PC-3 (cell line): ENCODE measurements at places on chromosomes 4 and X.

DNA sequence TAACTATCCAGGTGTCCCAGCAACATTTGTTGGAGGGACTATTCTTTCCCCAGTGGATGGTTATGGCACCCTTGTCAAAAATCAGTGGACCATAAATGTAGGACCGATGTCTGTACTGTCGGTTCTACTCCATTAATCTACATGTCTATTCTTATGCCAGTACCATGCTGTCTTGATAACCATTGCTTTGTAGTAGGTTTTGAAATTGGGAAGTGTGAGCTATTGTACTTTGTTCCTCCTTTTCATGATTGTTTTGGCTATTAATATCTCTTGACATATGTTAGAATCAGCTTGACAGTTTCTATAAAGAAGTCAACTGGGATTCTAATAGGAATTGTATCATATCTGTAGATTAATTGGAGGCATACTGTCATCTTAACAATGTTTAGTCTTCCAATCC lies 112.7 kb downstream of the HNRNPD start:
- no peak for DNase-seq

DNA sequence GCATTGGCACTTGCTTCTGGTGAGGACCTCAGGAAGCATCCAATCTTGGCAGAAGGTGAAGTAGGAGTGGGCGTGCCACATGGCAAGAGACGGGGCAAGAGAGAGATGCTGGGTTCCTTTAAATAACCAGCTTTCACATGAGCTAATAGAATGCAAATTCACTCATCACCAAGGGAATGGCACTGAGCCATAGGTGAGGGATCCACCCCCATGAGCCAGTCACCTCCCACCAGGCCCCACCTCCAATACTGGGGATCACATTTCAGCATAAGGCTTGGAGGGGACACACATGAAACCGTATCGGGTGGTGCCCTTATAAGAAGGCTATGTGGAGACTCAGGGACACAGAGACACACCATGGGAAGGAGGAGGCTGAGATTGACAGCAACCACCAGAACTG lies 140.0 kb upstream of the MSX1 start:
- DNase-seq, result no peak

DNA sequence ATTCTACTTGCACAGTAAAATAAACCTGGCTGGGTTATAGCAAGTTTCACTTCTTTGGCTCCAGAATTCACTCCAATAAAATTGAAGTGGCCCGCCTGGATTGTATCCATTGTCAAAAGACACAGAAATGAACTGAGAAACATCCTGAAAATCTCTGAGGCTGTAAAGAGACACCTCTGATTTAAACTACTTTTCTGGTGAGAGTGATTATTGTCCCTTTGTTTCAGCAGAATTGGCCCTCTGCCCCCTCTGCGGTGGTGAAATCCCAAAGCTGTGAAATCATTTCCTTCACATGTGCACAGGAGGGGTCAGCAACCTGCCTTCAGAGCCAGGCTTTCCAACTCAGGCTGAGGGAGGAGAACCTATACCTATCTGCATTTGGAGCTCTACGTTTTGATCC lies 23.0 kb downstream of the GAB3 start:
- DNase-seq, result peak; percentile 39

DNA sequence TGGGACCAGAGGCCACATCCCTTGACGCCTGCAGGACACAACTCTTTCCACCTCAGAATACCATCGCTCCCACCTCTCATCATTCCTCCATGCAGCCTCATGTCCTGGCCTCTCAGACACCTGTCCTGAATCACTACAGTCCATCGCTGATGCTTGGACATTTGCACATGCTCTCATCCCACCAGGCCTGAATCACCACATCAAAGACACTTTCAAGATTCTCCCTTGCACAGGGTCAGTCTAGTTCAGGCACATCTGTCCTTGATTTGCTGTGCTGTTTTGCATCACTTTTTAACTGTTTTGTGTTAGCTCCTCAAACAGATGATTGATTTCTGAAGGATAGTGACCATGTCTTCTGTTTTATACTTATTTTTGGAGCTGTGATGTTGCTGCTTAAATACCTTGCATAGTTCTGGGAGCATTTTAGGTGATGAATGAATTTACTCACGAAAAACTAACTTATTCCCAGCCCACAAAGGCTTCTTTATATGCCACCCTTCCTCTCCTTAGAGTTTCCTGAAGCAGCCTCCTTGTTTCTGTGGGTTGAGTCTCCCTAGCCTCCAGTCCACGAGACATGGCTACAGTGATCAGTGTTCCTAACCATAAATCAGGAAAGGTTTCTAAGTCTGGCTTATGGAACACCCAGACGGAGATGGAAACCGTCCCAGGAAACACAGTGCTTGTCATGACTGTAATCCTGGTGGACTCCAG lies 2.6 kb downstream of the FAM114A1 start:
- no peak for DNase-seq

DNA sequence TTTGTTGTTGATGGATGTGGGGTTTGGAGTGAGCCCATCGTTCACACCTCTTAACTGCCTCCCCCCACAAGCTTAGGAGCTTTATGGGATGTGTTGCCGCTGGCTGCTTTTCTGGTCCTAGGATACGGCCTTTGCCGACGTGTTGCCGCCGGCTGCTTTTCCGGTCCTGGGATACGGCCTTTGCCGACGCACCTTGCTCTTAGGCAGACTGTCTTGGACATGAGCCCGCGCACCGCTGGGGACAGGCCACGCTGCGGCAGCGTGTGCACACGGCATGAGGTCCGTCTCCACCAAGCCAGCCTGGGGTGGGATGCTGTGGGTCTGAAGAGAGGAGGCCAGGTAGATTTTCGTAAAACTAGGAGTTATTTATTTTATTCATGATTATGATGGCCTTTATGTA lies 14.2 kb downstream of the RGS12 start:
- DNase-seq, result no peak

- DNase-seq, result no peak
These were observed 50.6 kb downstream of the TBL1X start for GRCh38 chrX:9515489-9515888.

GRCh38 chr4:153592064-153592463 lies 92.0 kb upstream of the TLR2 start:
- no peak for DNase-seq

DNA sequence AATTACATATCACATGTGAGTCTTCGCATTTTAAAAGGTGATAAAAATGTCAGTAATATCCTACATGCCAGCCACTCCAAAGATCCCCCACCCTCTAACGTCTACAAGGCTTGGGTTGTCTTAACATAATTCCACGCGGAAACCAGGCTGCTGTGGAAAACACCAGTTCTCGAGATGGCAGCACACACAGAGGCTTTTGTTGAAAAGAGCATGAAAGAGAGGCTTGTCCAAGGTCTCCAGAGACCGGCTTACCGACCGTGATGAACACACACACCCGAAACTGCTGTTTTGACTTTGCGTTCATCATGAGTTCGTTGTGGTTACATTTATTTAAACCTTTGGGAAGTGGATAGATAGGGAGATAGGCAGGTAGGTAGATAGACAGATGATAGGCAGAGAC lies 87.9 kb downstream of the CRLF2 start:
- DNase-seq, result no peak

DNA sequence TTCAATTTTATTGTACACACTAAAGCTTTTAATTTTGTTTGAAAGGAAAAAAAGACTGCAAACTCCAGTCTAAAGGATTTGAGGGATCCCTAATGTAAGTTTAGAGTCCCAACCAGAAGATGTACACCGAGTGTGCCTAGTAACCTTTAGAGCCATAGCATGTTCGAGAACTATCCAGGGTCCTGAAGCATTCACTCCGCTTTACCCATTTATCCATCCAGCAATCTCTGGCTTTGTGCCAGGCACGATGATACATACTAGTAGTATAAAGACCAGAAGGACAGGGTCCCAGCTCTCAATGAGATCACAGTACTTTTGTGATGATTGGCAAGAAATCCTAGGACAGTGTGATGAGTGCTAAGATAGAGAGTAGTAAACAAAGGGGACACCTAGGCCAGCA lies 168.7 kb downstream of the STK32B start:
- DNase-seq, result peak; percentile 41

DNA sequence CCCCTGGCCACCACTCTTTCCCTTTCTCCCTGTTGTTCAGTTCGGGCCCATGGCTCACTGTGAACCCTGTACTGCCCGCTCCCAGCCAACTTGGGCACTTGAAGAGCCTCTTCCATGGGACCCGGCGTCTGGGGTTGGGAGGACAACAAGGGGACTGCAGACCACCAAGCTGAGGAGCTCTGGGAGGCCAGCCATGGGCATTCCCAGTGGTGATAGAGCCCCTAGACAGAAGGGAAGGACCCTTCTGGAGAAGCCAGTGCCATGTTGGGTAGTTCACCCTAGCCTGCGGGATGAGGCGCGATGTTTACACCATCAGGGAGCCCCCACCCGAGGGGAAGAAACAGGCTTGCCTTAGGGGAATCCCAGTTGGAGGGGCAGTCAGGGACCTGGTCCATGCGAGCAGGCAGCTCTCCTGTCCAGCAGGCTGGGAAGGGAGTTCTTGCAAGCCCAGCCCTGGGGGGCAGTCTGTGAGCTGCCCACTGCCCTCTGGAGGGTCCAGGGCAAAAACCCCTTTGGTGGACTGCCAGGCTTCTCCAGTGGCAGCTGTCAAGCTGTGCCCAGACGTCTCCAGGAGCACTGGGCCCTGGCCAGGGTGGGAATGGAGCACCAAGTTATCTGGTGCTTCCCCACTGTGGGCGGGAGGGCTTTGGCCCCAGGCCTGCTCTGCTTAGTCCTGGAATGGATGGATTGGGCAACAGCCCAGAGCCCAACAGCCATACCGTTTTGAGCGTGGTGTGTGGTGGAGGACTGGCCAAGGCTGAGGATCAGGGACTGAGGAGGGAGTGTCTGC lies 23.7 kb upstream of the UBA1 start:
- no peak for DNase-seq

DNA sequence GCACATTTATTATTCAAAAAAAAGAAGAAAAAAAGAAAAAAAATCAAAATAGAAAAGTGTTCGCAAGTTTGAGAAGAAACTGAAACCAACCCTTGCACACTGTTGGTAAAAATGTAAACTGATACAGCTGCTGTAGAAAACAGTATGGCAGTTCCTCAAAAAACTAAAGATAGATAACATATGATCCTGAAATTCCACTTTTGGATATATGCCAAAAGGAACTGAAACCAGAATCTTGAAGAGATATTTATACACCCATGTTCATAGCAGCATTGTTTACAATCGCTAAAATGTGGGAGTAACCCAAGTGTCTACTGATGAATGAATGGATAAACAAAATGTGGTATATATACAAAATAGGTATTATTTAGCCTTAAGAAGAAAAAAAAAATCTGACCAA lies 155.4 kb downstream of the TBCK start:
- no peak for DNase-seq

- DNase-seq, result no peak
These were observed 363.4 kb downstream of the DMD start for GRCh38 chrX:32847921-32848320.

GRCh38 chr4:7926822-7927221 lies 12.8 kb downstream of the AFAP1 start:
- no peak for DNase-seq

- DNase-seq, result peak; percentile 52
These were observed 36.1 kb upstream of the DOCK11 start for GRCh38 chrX:118459494-118459893.
